ENCODE measurements at places on chromosomes 1 and 21.

GRCh38 chr21:42555756-42556438, 42.2 kb downstream of the SLC37A1 start:
- no peak for DNase-seq

GRCh38 chr21:15496911-15497310, 232.9 kb upstream of the USP25 start:
- no peak for DNase-seq

GRCh38 chr1:208499601-208500000, 255.4 kb upstream of the PLXNA2 start:
- DNase-seq, result no peak

DNA sequence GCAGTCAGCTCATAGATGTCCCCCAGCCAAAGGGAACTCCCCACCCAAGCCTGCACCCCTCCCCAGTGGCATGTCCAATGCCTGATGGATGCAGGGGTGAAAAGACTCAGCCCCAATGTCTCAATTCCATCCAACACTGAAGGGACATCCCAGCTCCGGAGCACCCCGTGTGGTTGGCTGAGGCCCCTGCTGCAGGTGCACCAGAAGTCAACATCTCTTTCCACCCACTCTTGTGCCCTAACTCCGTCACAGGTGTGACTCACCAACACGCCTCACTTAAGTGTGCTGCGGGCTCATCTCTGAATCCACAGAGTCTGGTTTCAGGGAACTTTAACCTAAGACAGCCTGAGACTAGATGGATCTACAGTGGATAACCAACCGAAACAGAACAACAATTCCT, 40.9 kb upstream of the ZBTB18 start:
- no peak for DNase-seq

- DNase-seq, result no peak
These were observed 36.7 kb upstream of the ACTRT2 start for GRCh38 chr1:2984399-2985061.

All from NCI-H2171 treated with DMSO at 0.1 percent for 48 hours (cell line).